ENCODE measurements at places on chromosomes 16 and 17.

DNA sequence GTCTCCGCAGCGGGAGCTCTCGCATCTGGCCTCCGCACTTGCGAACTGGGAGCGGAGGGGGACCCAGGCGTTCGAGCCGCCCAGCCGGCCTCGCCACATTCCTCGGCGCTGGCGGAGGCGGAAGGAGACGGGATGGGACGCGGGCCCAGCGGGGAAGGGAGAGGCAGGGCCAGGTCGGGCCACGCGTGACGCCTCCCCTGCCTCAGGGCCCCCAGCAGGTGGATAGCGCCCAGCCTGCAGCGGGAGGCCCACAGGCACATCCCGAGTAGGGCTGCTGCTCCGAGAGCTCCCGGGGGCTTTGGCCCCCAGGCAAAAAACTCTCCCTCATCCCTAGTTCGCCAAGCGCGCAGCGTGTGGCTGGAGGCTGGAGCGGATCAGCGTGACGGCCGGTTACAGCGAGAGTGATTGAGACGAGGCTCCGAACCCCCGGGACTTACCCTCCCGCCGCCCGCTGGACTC lies 800 bp downstream of the PLEKHH3 start:
- DNase-seq = no peak

- no peak for DNase-seq
These were observed 17.8 kb downstream of the RAP1GAP2 start for GRCh38 chr17:2814049-2814448.

DNA sequence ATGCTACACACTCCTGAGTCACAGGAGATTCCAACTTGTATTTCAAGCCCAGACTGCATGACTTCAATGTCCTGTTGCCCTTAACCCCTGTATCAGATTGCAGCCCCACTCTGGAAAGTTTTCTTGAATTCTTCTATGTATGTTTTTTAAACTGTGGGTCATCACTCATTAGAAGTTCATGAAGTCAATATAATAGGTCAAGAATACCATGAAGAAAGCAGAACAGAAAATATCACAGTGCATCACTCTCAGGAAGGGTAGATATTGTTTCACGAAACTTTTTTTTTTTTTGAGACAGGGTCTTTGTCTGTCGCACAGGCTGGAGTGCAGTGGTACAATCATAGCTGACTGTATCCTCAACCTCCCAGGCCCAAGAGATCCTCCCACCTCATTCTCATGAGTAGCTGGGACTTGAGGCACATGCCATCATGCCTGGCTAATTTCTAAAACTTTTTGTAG lies 20.5 kb downstream of the PRKCB start:
- no peak for DNase-seq

DNA sequence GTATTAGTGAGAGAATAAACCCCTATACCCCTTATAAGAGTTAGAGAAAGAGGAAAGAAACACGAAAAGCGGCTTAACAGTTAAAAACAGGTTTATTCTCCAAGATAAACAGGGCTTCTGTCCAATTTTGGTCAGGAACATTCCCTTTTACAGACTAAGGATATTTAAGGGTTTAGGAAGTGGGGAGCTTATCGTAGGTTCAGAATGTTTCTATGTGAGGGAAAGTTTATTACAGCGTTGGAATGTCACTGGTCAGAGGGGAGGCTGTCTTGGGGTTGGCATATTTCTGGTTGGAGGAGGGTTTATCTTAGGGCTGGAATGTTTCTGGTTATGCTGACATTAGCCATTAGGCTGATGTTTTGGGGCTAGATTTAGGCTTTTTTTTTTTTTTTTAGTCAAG lies 34.1 kb upstream of the WWOX start:
- no peak for DNase-seq

DNA sequence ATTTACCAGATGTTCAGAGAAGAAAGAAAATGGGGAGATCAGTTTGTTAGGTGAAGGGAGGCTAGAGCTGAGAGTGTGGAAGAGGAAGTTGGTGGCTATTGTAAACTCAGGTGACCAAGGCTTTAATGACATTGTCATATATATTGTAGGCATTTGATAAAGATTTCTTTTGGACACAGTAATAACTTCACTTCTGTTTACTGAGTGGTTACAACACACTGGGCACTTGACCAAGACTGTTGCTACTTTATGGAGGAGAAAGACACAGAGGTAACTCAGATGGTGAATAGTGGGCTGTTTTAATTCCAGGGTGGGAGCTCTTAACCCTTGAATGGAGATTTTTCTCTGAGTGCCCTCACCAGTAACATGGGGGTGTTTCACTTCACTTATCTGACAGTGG lies 46.0 kb downstream of the TNRC6A start:
- no peak for DNase-seq

DNA sequence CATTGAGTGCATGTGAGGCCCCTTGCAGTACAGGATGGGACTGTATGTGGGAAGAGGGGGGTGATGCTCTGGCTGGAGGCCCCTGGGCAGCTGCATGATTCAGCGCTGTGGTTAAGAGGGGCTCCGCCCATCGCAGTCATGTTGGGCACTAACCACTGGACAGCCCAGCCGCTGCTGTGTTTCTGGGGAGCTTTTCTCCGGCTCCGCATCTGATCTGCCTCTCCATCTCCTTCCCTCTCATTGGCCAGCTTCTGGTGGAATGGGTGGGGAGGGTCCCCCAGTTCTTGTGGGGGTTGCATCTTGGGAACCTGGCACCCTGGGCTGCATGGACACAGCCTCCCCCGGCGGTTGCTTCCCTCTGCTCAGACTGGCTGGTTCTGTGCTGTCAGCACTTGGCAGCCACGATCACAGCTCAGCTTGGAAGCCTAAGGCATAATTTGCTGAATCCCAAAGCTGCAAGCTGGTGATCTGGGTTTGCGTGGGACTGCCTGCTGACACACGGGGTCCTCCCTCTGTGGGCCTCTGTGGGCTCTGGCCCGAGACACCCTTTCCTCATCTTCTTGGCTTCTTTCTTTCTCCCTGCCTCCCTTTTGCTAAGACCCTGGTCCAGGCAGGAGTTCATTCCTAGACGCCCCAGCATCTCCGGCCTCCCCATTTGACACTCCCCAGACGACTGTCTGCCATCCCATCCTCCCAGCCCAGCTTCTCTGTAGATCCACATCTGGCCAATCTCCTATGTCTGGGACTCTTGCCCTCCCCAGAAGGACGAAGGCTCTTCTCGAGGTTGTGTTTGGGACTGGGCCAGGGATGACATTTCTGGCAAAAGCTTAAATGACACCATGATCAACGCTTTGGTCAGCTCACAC lies 168.3 kb downstream of the SEC14L1 start:
- DNase-seq = no peak

DNA sequence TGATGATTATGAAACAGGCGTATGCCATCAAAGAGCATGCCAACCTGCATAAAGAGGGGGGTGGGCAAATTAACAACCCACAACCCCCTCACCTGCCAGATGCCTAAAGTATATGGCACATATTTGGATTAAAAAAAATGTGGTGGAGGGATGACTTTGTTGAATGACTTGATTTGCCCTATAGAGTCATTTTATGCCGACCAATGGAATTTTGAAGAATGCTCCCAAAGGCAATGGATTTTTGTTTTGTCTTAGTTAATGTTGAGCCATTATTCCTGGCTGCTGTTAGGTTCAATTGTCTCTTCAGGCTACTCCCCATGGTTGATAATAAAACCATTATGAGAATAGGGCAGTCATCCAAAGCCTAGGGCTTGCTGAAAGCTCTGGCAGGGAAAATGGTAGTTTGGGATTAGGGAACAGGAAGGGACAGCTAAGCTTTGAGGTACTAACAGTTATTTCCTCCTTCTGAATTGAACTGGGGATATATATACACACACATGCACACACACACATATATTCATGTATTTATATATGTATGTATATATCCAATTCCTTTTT lies 5.8 kb upstream of the CHCT1 start:
- DNase-seq = no peak

GRCh38 chr16:20191566-20191965 lies 117.9 kb upstream of the GPR139 start:
- DNase-seq = no peak

DNA sequence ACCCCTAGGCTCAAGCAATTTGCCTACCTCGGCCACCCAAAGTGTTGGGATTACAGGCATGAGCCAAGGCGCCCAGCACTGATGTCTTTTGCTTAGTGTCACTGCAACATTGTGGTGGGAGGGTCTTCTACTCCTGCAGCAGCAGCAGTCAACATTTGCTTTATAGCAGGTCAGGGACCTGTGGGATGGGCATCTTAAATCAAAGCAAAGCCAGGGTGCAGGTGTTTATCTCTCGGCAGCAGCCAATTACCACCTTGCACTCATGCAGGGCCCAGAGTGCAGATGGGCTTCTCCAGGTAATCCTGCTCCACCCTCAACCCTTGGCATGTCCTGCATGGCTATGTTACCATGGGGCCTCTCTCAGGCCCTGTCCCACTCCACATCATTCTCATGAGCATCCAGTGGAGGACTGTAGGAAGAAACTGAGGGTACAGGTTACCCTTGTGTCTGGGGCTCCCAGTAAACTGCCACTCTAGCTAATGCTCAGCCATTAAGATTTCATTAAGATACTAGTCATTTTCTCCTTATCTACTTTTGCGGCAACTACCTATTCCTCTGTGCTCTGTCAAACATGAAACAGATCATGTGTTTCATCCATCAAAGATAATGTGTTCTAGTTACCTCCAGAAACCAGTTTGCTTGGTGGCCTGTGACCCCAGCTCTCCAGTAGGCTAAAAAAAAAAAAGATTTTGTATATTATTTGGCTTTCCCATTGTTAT lies 16.8 kb downstream of the ADGRG5 start:
- DNase-seq = no peak

DNA sequence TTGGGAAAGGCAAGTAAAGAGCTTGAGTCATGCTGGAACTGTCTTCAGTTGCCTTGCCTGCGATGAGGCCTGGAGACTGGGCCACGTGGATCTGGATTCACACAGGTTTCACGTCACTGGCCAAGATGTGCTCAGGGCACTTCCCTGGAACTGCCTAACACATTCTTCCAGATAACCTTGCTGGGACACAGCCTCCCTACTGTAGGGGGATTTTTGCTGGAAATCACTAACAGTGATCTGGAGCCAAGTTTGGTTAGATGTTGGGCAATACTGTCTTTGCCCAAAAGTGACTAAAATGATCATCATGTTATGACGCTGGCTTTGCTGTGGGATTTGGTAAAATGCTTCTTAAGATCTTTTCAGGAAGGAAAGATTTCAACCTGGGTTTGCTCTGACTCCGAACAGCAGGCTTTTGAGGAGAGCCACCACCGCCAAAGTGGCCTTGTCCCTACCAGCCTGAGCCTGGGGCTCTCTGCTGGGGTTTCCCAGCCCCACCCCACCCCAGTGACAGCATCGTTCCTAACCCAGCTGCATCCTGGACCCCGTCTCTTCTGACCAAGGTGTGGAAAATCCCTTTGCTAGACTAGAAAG lies 14.7 kb downstream of the C1QTNF1 start:
- no peak for DNase-seq
